ENCODE measurements at places on chromosomes 7 and 10.
A peak's percentile ranks its signal among the peaks of the same experiment; 100 is the strongest.

GRCh38 chr10:48632166-48632565 lies 27.3 kb upstream of the ARHGAP22 start:
- DNase-seq = no peak

- no peak for DNase-seq
Observed at GRCh38 chr7:127766831-127767459, 115.0 kb downstream of the SND1 start.

GRCh38 chr7:83053965-83054364 lies 108.7 kb downstream of the PCLO start:
- no peak for DNase-seq

DNA sequence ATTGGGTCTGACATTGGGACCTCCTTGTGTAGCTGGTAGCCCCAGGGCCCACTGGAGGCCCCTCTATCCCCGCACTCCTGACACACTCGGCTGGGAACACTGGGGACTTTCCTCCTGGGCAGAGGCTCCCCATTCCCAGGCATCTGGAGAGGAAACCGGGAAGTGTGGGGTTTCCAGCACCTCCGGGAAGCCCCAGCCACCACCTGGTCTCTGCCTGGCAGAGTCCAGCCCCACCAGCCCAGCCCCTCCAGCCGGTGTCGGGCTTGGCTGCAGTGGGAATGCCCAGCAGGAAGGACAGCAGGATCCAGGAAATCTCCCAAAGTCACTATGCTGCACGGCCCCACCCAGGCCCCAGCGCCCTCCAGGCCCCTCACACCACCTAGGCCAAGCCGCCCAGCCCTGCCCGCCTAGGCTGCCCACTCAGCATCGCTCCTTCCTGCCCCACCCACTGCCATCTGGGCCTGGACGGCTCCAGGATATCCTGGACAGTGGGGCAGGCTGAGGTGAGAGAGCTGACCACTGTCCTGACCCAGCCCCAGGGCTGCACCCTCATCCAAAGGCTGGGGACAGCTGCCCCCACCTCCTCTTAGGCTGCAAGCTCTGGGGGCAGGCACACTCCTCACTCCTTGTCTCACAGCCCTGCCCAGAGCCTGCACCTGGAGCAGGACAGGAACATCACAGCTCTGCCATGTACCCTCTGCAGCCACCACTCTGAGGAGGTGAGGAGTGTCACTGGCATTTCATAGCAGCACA lies 11.8 kb downstream of the RASGEF1A start:
- DNase-seq = no peak

- DNase-seq = no peak
Observed at GRCh38 chr10:10712155-10712704, 305.4 kb upstream of the CELF2 start.

- DNase-seq = no peak
Observed at GRCh38 chr10:86871563-86872183, 85.7 kb downstream of the MMRN2 start.

- no peak for DNase-seq
Observed at GRCh38 chr7:145293228-145293701, 457.4 kb upstream of the TPK1 start.

- peak; percentile 75 for DNase-seq
Observed at GRCh38 chr10:14185316-14186045, 145.2 kb downstream of the FRMD4A start.

- DNase-seq = no peak
Observed at GRCh38 chr7:25928549-25929330, 223.3 kb upstream of the NFE2L3 start.

DNA sequence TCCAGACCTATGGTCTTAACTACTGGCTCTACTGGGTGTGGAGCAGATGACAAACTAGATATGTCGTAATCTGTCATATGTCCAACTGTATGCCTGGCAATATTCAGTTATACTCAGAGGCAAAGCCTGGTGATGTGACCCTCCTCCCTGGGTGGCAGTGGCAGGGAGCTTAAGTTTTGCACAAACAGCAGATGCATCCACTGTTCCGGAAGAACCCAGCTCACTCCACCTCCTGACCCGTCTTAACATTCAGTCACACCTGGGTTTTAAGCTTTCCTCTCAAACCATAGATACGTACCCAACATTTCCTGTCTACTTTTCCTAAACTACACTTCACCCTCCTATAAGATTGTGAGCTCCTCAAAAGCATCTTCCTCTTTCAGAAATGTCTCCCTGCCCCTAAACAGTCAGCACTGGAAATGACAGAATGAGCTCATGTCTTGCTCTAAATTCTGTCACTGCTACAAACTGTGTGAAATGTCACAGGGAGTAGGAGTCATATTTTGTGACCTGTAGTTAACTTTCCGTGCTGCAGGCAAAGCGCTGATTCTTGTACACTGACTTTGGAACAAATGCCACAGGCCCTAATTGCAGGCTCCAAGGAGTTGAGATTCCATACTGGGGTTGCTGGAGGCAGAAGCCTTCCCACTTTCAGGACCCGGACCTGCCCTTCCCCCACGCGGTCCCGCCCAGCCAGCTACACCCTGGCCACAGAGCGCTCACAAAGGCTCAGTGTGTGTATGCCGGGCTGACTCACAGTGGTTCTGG lies 23.9 kb downstream of the SCD start:
- DNase-seq = peak; percentile 85

- no peak for DNase-seq
Observed at GRCh38 chr10:101609481-101609880, 21.4 kb downstream of the DPCD start.

GRCh38 chr7:156566812-156567549 lies 73.6 kb upstream of the RNF32 start:
- no peak for DNase-seq

- DNase-seq = no peak
Observed at GRCh38 chr7:108421720-108422331, 34.4 kb downstream of the NRCAM start.

- DNase-seq = no peak
Observed at GRCh38 chr10:132059760-132060508, 5.8 kb upstream of the JAKMIP3 start.

DNA sequence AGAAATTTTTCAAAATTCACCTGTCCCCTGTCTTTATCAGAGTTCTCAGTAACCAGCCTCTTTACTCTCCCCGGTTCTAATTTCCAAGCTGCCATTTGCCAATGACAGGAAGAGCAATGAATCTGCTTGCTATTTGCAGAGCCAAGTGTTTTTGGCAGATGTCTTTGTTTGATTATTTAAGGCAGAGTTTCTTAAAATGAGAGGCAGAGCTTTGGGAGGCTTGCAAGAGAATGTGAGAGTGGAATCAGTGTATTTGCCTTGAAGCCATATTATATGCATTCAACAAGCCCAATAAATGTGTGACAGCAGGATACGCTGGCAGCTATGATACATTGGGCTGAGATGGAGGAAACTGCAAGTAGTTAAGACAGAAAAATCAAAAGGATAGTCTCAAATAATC lies 196.5 kb downstream of the PHF14 start:
- no peak for DNase-seq

- no peak for DNase-seq
Observed at GRCh38 chr7:149097088-149097487, 6.6 kb upstream of the ZNF786 start.

DNA sequence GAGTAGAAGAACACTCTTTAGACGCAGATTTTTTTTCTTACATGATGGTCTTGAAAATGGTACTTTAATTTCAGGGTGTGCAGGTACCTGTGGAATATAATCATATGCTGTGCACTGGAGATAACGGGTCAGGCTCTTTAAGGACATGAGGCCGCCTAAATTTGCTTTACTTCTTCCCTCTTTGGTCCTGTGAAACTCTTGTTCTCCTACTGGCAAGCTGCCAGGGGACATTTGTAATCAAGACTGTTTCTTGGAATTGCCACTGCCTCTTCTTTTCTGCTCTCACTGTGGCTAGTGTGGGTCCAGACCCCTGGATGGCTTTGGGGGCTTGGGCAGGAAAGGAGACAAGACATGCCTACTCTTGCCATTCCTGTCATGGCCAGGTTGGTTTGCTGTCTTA lies 146.0 kb downstream of the SND1 start:
- DNase-seq = no peak

DNA sequence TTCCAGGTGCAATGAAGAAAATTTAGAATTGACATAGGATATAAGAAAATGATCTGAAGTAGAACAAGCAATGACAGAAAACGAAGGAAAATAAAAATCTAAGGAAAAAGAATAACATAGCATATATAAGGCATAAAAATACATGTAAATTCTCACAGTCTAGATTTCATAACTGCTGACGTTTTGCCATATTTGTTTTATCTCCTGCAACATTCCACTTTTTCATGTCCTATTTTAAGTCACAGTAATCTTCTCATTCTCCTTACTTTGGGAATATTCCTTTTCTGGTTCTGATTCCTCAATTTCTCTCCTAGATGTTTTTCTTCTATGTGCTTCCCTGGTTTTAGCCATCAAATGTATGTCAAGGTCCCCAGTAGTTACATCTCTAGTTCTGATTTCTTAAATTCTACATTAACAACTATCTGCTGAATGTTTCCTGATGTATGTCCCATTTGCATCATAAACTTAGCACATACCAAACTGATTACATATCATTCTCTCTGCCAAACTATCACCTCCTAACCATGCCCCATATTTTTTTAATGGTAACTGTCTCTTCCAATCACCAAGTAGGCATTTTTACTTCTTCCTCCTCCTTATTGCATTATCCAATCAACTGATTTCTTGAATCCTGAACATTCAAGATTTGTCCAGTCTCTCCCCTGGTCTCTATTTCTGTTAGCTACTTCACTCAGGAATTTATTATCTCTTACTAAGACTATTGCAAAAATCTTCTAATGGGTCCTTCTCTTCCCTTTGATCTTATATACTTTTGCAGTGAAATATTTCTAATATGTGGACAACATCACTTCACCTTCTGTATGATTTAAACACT lies 171.3 kb downstream of the DNAJC1 start:
- no peak for DNase-seq

- DNase-seq = no peak
Observed at GRCh38 chr7:12609561-12609960, 39.0 kb downstream of the SCIN start.

- DNase-seq = no peak
Observed at GRCh38 chr7:90708841-90709317, 112.8 kb downstream of the CDK14 start.

GRCh38 chr7:152856351-152856750 lies 96.8 kb downstream of the ACTR3B start:
- no peak for DNase-seq

DNA sequence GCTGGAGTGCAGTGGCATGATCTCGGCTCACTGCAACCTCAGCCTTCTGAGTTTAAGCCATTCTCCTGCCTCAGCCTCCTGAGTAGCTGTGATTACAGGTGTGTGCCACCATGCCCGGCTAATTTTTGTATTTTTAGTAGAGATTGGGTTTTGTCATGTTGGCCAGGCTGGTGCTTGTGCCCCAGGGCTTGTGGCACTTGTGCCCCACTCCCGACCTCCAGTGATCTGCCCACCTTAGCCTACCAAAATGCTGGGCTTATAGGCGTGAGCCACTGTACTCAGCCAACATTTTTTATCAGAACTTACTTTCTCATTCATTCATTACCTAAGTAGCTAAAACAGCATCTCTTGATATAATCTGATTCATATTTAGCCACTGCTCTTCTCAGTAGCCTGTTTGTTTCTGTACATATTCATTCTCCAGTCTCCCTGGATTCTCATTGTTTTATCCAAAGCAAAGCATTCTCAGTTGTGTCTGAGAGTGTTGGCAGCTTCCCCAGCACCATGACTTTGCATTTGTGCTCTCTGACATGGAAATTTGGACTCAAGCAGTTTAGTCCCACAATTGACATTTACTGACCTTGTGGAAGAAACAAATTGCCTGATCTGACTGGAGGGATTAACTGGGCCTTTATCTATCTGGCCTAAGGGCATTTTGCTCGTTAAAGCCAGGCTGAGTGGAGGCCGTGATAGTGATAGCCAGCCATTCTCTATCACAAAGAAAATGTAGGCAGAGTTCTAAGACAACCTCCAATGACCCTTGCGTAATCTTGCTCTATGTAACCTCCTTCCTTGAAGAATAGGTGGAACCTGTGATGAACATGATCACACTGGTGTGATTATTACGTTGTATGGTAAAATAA lies 44.9 kb downstream of the AKR1B15 start:
- DNase-seq = no peak

- peak; percentile 86 for DNase-seq
Observed at GRCh38 chr10:29496341-29497162, 138.2 kb downstream of the SVIL start.

GRCh38 chr10:17831896-17832295 lies 22.7 kb downstream of the MRC1 start:
- DNase-seq = no peak

- DNase-seq = peak; percentile 71
Observed at GRCh38 chr10:78972160-78972946, 96.4 kb upstream of the ZMIZ1 start.

DNA sequence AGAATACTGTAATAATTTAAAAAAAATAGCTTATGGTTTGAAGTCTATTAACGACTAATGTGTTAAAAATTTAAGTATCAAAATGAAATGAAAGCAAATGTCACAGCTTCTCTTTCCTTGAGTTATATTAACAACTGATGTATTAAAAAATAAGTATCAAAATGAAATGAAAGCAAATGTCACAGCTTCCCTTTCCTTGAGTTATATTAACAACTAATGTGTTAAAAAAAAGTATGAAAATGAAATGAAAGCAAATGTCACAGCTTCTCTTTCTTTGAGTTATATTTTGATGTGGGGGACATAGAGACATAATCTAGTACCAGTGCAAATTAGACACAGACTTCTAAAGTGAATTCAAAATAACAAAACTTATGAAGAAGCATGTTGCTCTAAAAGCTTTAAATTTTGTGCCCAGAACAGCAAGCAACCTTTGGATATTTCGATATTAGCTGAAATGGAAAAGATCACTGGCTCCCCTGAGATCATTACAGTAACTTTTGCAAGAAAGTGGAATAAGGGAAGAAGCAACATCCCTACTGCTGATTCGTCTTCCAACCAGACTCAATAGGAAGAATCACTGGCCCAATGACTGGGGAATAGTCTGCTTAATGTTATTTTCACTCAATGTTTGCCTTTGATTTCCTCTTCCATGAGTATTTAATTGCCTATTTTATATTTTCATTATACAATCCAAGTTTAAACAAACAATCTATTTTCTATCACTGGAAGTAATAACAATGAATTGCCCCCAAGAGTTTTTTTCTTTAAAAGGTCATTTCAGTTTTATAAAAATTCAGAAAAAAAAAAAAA lies 8.0 kb downstream of the SKAP2 start:
- DNase-seq = no peak

DNA sequence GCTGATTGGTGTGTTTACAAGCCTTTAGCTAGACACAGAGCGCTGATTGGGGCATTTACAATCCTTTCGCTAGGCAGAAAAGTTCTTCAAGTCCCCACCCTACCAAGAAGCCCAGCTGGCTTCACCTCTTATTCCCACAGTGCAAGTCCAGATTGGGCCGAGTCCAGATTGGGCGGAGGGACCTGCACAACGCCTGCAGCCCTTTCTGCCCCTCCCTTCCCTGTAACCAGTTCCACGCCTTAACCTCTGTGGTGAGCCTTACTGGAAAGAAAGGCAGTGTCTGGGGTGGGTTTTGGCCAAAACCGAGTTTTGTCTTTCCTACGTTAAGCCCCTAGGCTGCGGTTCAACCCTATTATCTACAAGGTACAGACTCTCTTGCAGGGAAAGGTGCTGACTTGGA lies 268.7 kb downstream of the ZEB1 start:
- no peak for DNase-seq

- DNase-seq = no peak
Observed at GRCh38 chr7:25659841-25660240, 431.6 kb upstream of the NPVF start.

GRCh38 chr7:105423987-105424386 lies 35.3 kb upstream of the SRPK2 start:
- DNase-seq = no peak

Measured in ecto neural progenitor cell (in vitro differentiated cells).